Naive thymus-derived CD8-positive, alpha-beta T cell (primary cell): ENCODE measurements at places on chromosomes 3 and 15. TPM values are rescaled to one million over a fixed set of nuclear protein-coding genes. Genes with fewer than 3 reads are reported as not detected.

GRCh38 chr15:84604826-84605553 is 4.2 kb downstream of the ZSCAN2 start:
- peaks cover 58% of the 10 kb centered on the region for H3K36me3 ChIP-seq
- no peak for DNase-seq
- peak overlapping the region; percentile 52 for H3K27ac ChIP-seq
- peaks cover 72% of the 10 kb centered on the region for H3K4me1 ChIP-seq
- H3K4me3 ChIP-seq, result peak overlapping the region; percentile 59
- no peaks in the 10 kb centered on the region for H3K27me3 ChIP-seq

- peaks cover 23% of the 10 kb centered on the region for H3K36me3 ChIP-seq
- H3K4me3 ChIP-seq, result peak overlapping the region; percentile 39
- no peaks in the 10 kb centered on the region for H3K27me3 ChIP-seq
- DNase-seq, result no peak
Observed at GRCh38 chr3:49163609-49164008, 2.5 kb downstream of the CCDC71 start.

DNA sequence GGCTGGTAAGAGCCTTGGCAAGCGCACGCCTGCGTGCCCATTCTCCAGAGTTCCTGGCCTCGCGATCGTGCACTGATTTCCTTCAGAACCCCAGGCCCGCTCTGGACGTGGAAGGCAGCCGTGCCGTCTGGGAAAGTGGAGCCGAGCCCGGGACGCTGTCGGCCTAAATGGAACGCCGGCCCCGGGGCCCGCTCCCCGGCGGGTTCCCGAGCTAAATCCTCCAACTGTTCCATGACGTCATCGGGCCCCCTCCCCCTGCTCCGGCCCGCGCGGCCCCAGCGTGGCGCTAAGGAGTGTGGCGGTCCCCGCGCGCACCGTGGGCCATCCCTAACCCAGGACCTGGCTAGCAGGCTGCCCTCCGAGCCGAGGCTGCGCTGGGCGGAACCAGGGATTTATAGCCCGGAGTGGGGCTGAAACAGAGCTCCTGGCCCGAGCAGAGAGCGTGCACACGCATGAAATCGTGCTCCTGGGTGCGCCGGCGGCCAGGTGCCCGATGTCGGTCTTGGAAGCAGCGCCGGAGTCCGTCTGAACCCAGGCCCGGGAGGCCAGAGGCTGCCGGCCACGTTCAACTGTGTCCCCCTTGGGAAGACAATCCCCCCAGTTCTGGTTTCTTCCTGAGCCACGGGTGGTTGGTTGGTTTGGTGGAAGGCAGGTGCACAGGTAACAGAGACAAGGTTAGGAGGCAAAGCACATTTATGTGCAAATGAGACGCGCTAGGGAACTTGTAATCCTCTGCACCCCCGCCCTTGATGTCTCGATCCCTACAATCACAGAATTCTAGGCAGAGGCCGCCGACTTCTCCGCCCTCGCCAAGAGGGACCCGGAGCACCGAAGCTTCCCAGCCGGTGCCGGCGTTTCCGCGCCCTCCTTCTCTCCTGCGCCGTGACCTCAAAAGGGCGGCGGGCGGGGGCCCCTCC is 84.9 kb upstream of the ETV5 start:
- no peaks in the 10 kb centered on the region for H3K4me1 ChIP-seq
- DNase-seq, result no peak
- H3K4me3 ChIP-seq, result peak overlapping the region; percentile 48
- no peaks in the 10 kb centered on the region for H3K36me3 ChIP-seq

GRCh38 chr3:56915966-56916586 is 114.3 kb upstream of the ARHGEF3 start:
- no peaks in the 10 kb centered on the region for H3K27me3 ChIP-seq
- peak overlapping the region; percentile 100 for H3K4me3 ChIP-seq
- peak; percentile 67 for DNase-seq
- H3K27ac ChIP-seq, result peak overlapping the region; percentile 96
- no peaks in the 10 kb centered on the region for H3K36me3 ChIP-seq

DNA sequence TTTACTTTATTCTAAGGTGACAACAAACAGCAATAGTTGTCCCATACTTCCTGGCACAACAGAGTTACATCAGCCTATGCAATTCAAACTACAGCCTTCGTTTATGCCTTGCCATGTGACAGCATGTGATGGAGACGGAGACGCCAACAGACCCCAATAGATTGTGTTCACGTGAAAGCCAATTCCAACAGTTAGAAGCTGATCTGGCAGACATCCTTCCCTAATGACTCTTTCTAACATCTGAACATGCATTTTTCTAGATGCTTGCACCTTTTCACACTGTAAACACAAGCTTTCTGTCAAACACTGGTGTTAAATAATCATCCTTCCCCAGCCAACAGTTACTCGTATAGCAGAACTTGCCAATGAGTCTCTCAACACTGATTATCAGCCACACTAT is 694.4 kb upstream of the ALCAM start:
- H3K27ac ChIP-seq, result no peak overlapping the region
- H3K4me3 ChIP-seq, result no peak overlapping the region
- H3K27me3 ChIP-seq, result no peaks in the 10 kb centered on the region
- no peak for DNase-seq

GRCh38 chr15:51842852-51843737 is 13.6 kb downstream of the TMOD3 start:
- H3K4me1 ChIP-seq, result peaks cover 78% of the 10 kb centered on the region
- no peak for DNase-seq
- no peaks in the 10 kb centered on the region for H3K27me3 ChIP-seq
- peak overlapping the region; percentile 15 for H3K27ac ChIP-seq

DNA sequence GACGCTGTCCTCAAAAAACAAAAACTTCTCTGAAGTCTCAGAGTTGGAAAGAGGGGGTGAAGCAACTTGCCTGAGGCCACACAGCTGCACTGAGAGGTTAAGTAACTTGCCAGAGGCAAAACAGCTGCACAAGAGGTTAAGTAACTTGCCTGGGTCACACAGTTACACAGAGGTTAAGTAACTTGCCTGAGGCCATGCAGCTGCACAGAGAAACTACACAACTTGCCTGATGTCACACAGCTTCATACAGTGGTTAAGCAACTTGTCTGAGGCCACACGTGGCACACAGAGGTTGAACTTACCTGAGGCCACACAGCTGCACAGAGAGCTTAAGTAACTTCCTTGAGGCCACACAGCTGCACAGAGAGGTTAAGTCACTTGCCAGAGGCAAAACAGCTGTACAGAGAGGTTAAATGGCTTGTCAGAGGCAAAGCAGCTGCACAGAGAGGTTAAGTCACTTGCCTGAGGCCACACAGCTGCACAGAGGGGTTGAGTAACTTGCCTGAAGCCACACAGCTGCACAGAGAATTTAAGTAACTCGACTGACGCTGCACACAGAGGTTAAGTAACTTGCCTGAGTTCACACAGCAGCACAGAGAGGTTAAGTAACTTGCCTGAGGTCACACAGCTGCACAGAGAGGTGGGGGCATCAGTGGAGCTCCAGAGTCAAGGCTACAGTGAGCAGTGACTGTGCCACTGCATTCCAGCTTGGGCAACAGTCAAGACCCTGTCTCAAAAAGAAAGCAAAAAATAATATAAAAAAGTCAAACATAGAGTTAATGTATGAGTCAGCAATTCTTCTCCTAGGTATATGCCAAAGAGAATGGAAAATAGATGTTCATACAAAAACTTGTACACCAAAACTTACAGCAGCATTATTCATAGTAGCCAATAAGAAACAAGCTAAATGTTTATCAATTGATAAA is 12.0 kb upstream of the ACAD9 start:
- H3K27ac ChIP-seq, result no peak overlapping the region
- H3K4me1 ChIP-seq, result no peaks in the 10 kb centered on the region
- no peak for DNase-seq
- no peak overlapping the region for H3K4me3 ChIP-seq
- no peaks in the 10 kb centered on the region for H3K36me3 ChIP-seq
- no peaks in the 10 kb centered on the region for H3K27me3 ChIP-seq

DNA sequence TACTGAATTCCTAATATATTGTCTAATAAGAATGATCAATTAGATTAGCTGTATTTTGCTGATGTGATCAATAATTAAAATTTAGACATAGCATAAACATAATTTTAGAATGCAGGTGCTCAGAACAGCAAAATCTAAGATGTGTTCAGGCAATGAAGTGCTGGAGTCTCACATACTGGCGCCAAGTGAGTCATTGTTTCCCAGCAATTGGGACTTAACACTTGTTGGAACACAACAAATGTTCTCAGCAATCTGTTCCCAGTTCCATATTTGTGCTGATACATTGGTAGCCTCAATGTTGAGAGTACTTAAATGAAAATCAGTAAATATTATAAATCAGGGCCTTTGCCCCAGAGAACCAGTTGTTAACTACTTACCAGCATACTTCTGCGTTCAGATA is 619.0 kb downstream of the ROBO1 start:
- no peak for DNase-seq
- H3K4me3 ChIP-seq, result no peak overlapping the region
- H3K36me3 ChIP-seq, result no peaks in the 10 kb centered on the region
- no peak overlapping the region for H3K27ac ChIP-seq
- H3K4me1 ChIP-seq, result no peaks in the 10 kb centered on the region
- H3K27me3 ChIP-seq, result no peaks in the 10 kb centered on the region

GRCh38 chr3:14256561-14257342 is 78.1 kb downstream of the LSM3 start:
- DNase-seq, result no peak
- H3K36me3 ChIP-seq, result no peaks in the 10 kb centered on the region
- no peak overlapping the region for H3K4me3 ChIP-seq
- H3K27me3 ChIP-seq, result no peaks in the 10 kb centered on the region

- no peaks in the 10 kb centered on the region for H3K27me3 ChIP-seq
- H3K36me3 ChIP-seq, result no peaks in the 10 kb centered on the region
- DNase-seq, result no peak
- no peak overlapping the region for H3K27ac ChIP-seq
Observed at GRCh38 chr3:101970905-101971304, 121.6 kb downstream of the NFKBIZ start.

DNA sequence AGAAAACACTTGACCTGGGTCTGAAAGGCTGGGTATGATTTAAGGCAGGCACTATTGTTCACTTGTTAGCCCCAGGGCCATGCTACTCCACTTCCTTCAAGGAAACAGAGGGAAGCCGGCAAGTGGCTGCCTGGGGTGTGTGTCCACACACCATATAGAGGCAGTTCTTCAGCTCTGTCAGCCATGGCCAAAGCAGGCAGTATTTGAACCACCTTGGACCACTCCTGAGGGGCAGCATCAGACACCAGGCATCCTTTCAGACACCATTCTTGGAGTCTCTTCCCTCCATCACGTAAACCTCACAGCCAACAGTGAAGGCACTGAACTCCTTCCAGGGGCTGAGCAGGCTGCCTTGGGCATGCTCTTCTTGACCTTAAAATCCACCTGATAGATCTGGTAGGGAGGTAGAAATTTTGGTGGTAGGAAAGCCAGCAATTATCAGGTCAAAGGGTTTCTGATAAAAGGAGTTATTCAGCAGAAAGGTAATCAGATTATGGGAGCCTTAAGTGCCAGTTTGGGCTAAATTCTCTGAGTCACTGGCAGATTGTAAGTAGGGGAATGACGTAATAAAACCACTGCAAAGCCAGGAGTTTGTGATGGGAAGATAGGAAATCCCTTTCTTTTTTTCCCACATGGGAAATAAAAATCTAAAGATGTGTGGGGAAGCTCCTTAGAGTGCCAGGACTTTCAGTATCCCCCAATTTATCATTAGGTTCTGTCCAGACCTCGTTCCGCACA is 20.2 kb downstream of the TGFBR2 start:
- H3K4me3 ChIP-seq, result peak overlapping the region; percentile 63
- H3K27ac ChIP-seq, result peak overlapping the region; percentile 96
- H3K27me3 ChIP-seq, result no peaks in the 10 kb centered on the region
- no peak for DNase-seq

The PRR20G gene
- not detected for total RNA-seq

The CPEB1 gene
- 3.2 TPM for total RNA-seq

The SEMA5B gene
- 0.47 TPM for total RNA-seq

The GOLGA8N gene
- total RNA-seq, result 14.4 TPM
